ENCODE measurements at places on chromosomes 11 and 22.

- no peak for DNase-seq
Observed at GRCh38 chr11:8257003-8257664, 6.5 kb downstream of the LMO1 start.

- no peak for DNase-seq
Observed at GRCh38 chr22:16922706-16923105, 85.3 kb downstream of the GAB4 start.

GRCh38 chr11:102476812-102477211 is 24.2 kb upstream of the TMEM123 start:
- peak; percentile 89 for DNase-seq

DNA sequence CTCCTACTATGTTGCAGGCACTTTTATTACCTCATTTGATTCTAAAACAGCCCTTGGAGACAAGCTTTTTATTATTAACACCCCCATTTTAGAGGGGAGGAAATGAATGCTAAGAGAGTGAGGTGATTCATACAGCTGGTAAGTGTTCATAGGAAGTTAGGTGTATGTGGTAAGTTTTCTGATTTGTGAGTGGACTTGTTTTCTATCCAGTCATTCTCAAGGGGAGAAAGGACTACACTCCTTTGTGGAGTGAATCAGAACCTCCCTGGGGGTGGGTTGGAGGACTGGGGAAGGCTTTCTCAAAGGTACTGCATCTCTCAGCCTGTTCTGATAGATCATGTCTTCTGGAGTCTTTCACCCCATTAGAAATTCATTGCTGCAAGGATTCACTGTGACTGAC is 23.5 kb downstream of the PKNOX2 start:
- DNase-seq = no peak

GRCh38 chr11:8149726-8150125 is 19.1 kb downstream of the RIC3 start:
- no peak for DNase-seq

DNA sequence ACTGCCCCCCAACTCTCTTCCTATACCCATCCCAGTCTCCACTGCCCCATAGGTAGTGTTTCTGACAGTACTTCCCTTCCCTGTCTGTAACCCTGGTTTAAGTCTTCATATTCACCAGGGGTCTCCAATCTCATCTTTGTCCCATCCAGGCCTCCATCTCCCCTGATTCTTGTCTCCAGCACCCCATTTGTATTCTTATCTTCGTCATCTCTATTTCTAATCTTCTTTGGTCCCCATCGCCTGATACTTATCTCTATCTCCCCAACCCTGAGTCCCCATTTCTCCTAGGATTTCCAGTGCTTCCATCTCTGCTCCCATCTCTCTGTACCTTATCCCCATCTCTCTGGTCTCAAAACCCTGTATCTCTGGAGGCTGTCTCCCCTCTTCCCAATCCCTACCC is 1.8 kb downstream of the PHOX2A start:
- no peak for DNase-seq

GRCh38 chr22:30479981-30480380 is 8.2 kb upstream of the SEC14L3 start:
- DNase-seq = no peak

GRCh38 chr11:22733475-22734248 is 67.3 kb downstream of the GAS2 start:
- no peak for DNase-seq

DNA sequence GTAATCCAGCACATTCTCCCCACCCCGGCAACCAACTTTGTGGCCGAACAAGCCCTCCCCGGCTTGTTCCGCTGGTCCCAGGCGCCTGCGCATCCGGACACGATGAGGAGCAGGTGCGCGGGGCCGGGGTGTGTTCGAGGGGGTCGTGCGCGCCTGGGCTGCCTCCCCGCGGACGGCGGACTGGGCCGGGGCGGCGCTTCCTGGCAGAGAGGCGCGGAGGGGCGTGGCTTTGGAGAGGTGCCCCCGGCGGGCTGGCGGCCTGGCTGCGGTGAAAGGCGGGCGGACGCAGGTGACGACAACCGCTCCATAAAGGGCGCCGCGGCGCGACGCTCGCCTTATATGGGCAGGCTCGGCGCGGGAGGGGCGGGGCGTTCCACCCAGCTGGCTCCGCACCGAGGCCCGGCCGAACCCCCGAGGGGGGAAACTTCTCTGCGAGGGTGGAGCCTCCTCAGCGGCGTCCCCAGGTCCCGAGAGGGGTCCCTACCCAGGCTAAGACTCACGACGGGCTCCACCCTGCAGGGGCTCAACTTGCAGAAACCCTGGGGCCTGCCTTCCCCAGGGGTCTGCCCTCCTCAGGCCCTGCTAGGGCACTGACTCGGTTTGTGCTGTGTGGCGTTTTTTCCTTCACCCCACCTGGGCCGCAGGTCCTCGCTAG is 26.4 kb downstream of the TXN2 start:
- no peak for DNase-seq

DNA sequence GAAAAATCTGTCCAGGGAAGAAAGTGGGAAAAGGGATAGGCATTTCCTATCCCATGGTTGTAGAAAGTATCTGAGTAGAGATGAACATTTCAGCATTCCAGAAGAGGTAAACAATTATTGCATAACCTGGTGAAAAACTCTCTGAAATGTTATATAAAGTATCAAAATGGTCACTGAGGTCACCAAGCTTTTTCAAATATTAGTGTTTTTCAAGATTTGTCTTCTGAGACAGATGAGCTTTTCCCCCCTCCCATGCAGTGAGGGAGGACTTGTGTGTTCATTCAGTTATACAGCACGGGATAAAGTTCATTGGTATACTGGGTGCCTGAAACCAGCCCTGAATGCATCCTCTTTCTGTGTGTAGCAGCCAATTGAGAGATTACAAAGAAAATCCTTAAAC is 1.9 kb upstream of the DEPDC7 start:
- DNase-seq = no peak

- DNase-seq = no peak
Observed at GRCh38 chr11:111833524-111833923, 37.9 kb downstream of the ALG9 start.

DNA sequence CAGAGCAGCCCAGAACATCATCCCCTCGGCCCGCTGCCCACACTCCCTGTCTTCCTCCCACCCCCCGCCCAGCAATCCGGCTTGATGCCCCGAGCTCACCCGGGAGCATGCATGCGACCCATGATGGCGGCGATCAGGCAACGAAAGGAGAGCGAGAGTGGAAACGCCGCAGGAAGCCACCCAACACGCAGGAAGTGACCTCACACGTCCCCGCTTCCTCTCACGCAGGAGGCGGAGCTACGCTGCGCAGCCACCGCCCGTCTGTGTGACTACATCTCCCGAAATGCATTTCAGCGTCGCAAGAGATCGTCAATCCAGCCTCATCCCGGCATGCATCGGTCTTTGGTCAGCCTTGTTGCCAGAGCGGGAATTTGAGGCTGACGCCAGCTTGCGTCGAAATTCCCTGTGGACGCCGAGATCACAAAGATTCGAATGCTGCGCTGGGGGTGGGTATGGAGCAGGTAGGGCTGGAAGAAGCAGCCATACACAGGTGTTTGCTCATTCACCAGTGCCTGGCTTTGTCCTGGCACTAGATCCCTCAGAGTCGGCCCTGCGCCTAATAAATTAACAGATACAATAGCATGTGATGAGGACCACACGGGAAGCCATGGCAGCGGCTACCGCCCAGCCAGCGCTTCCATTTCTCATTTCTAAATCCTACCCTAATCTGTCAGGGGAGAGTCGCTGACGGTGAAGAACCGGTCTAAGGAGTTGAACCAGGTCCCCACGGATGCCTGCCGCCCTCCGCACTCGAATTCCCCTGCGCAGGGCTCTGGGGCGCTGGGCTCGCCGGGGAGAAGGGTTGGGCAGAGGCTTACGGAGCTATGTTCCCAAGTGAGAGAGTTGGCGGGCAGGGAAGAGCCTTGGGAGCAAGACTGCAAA is at the start of gene RPS13:
Gene RPS13 (minus strand): TSS at position 148 of the 882 bp plus-strand sequence. CDS start 26 bp downstream, at position 122.
- peak; percentile 98 for DNase-seq
